Stimulated activated CD8-positive, alpha-beta memory T cell treated with anti-CD3 and anti-CD28 coated beads, Interleukin-12 subunit alpha, Interleukin-12 subunit beta, amount 100 ng/mL, for 1 hour (primary cell): ENCODE measurements at places on chromosomes 4 and X.

- no peak for DNase-seq
These were observed 1.1 kb downstream of the LIN54 start for GRCh38 chr4:83009529-83009928.

DNA sequence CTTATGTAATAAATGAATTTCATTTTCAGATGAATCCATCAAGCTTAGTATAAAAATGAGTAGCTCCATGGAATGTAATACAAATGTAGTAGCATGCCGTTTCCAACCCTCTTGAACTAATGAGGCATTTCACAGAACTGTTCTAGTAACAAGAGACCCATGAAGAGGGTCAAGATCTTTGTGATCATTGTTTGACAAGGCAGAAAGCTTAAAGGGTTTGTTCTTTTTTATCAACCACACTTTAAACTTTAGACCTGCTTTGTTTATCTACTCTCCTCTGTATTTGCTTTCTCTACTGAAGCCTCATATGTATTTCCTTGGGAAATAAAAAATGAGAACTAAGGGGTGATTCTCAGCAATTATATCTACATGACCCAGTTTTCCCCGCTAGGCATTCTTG, 513.9 kb downstream of the ARAP2 start:
- DNase-seq, result no peak

DNA sequence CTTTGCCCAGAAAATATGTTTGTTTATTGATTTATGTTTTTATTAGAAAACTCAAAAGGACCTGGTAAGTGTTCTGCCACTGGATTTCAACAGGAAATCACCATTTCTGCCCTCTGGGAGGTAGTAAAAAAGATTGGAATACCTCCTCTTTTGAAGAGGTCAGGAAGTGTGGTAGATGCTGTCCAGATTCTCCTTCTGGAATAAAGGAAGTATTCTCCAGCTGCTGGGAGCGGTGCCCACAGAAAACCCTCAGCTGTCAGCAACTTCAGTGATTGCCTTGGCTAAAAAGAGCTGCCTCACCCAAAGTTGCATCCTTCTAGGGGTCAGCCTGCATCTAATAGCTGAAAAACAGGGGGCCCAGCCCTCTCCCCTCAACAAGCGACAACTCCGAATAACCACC, 13.8 kb upstream of the ZNF674 start:
- no peak for DNase-seq

DNA sequence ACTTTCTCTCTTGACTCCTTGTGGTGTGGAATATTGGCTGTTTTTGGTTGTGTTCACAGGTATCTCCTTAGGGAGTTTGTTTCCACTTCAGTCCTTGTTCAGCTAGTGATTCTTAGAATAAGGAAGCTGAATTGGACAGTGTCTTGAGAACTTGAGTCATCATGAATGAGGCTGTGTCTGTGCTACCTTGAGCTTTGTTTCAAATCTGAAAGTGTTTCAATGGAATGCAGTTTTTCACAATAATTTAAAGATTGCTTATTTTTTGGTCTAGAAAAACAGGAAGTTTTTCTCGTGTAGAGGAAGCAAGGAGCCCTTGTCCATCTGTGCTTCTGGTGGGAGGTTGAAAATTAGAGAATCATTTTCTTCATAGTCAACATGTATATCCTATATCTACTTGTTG, 76.5 kb downstream of the ZNF518B start:
- no peak for DNase-seq

- DNase-seq, result no peak
These were observed 29.3 kb upstream of the SRPX start for GRCh38 chrX:38249965-38250364.

- DNase-seq, result no peak
These were observed 20.8 kb downstream of the ENOPH1 start for GRCh38 chr4:82450966-82451755.

- no peak for DNase-seq
These were observed 34.3 kb upstream of the ANTXR2 start for GRCh38 chr4:80107374-80107773.

DNA sequence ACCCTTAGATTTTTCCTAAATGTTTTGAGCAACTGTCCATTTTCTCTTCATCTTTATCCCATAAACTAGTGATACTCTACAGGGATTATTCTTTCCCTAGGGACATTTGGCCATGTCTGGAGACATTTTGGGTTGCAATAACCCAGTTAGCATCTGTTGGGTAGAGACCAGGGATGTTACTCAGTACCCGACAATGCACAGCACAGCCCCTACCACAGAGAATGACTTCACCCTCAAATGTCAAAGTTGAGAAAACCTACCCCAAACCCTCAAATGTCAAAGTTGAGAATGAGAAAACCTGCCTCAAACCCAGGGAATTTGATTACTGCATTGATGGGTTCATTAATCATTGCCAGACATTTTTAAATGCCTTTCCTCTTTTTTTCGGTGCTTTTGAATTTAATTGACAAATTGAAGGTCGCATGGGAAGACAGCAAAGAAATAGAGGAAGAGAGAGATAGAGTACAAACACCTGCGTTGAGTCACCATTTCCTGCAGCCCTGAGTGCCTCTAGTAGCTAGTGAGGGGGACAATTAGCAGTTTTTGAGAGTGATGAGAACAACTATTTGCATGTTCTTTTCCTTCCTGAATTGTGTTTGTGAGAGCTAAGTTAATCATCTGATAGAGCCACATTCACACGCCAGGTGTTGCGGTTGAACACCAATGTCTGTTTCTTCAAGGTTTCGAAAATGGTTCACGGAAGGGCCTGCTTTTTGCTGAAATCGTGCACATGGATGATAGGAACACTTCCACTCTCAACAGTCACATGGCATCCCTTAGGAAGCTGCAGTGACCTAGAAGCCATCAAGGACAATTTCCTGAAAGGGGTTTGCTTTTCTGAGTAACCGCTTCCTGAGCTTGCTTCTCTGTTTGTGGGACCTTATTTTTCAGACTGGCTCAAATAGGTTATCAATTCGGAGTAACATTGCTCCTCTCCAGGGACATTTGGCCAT, 203.9 kb upstream of the VCX3A start:
- no peak for DNase-seq

DNA sequence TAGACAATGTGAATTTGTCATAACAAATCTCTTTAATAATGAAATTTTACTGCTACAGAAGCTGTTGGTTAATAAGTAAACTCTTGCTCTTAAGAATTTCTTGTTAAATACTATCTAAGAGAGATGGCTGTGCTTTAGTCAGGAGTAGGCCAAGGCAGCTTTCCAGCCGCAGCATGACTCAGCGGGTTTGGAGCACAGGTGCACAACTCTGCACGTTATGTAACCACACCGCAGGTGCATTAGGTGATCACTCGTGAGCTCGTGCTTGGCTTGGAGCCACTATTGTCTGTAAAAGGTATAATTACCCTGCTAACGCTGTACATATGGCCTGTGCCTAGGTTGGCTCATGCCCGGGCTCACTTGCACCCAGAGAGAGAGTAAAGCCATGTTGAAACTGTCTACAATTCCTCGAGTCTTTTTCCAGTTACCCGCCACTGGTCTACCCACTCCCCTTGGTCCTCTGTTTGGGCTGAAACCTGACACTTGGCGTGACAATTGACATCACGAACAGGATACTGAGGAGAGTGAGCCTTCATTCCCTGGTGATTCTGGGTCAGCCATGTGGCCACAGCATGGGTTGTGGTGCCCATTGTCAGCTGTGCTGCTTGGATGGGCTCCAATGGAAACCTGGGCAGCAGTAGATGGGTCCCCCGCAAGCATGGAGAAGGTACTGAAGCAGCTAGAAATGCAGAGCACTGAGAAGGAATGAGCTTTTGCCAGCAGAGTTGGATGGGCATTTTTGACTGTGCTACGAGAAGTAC, 18.4 kb upstream of the ANAPC4 start:
- no peak for DNase-seq

DNA sequence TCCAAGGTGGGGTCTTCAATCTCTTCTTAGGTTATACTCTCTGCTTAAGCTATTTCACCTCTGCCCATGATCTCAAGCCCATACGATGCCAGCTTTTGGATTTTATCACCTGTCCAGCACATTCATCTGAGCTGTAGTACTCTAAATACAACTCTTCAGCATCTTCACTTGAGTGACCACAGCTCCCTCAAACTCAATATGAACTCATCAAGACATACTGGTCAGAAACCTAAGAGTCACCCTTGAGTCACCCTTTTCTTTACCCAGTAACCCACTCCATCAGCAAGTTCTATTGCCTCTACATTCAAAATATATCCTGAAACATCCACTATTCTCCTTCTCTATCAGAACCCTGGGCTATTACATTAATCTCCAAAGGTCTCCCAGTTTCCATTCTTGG, 69.4 kb downstream of the DCHS2 start:
- DNase-seq, result no peak

DNA sequence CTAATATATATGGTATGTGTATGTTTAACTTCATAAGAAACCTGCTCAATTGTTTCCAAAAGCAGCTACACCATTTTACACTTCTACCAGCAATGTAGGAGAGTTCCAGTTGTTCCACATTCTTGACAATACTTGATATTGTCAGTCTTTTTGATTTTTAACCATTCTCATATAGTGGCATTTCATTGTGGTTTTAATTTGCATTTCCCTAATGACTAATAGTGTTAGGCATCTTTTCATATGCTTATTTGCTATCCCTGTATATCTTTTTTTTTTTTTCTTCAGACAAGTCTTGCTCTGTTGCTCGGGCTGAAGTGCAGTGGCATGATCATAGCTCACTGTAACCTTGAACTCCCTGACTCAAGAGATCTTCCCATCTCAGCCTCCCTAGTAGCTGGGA, 58.2 kb upstream of the TRIM2 start:
- no peak for DNase-seq

DNA sequence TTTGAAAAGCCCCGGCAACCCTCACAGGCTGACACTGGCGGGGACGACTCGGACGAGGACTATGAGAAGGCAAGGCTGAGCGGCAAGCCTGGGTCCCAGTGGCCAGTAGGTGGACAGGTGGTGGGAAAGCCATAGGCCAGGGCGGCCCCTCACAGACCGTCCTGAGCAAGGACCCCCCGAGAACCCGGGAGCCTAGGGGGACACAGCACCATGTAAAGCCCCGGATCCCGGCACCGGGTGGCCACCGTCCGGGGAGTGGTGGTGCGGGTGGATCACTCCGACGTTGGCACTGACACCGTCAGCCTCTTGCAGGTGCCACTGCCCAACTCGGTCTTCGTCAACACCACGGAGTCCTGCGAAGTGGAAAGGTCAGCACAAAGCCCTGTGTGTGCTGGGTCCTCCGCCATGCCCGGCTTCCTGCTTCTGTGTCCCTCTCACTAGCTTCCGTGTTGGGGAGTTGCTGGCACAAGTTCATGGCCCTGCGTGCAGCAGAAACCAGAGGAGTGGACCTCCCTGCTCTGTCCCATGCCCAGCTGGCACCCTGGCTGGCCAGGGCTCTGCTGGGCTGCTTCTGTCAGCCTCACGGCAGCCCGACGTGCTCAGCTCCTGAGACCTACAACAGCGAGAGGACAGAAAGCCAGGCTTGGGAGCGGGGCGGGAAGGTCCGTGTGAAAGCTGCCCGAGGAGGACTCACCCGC, 11.9 kb upstream of the ADD1 start:
- DNase-seq, result no peak

DNA sequence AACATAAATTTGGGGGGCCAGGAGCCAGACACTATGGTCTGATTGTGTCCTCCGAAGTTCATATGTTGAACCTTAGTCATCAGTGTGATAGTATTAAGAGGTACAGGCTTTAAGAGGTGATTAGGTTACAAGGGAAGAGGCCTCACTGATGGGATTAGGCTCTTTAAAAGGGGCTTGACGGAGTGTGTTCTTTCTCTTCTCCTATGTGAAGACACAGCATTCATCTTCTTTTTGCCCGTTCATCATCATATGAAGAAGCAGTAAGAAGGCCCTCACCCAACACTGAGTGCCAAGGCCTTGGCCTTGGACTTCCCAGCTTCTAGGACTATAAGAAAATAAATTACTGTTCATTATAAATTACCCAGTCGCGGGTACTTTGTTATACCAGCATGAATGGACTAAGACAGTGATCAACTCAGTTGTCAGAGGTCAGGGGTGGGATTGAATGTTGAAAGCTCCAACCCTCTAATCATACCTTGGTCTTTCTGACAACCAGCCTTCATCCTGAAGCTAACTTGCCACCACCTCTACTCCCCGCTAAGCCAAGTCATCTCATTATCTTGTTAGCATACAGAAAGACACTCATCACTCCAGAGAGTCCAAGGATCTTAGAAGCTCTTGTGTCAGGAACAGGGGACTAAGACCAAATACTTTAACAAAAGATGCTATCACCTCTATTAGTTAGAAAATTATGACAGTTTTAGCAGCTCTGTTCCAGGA, 543.4 kb upstream of the DIPK2B start:
- no peak for DNase-seq

GRCh38 chr4:56690393-56690792, 9.3 kb upstream of the HOPX start:
- no peak for DNase-seq

- no peak for DNase-seq
These were observed 487.0 kb downstream of the PDHA2 start for GRCh38 chr4:96326846-96327245.
